Activated T-cell treated with anti-CD3 and anti-CD28 coated beads for 4 hours (primary cell): ENCODE measurements at places on chromosomes 2 and 18.

- no peak for DNase-seq
Measured at GRCh38 chr2:15010346-15010745, 377.8 kb downstream of the LRATD1 start.

DNA sequence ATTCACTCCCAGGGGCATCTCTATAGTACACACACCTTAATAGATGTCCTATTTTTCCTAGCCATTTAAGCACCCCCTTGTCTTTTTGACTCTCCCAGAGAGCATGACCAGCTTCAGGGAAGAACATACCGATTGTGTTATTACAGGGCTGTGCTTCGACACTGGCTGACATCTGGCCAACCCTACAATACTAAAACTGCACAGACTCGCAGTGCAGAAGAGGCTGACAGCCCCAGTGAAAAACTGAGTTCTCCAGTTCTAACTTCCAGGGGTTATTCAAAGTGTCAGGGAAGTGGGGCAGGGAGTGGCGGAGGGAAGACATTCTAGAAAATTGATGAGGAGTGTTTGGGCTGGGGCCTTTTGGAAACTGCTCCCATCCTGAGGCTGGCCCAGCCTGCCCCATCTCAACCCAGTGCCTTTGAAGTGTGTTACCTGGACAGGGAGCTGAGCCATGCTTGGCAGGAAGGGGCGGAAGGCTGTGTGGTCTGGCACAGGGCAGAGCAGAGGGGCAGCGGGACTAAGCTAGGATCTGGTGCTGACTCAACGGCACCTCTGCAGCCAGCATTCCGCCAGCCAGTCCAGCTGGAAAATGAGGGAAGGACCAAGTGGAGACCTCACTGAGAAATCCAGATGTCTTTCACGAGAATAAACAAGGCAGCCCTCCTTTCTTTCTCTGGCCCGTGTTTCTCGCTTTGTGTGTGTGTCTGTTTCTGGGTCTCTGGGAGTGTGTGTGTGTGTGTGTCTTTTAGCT lies 15.4 kb upstream of the IGFBP5 start:
- no peak for DNase-seq

DNA sequence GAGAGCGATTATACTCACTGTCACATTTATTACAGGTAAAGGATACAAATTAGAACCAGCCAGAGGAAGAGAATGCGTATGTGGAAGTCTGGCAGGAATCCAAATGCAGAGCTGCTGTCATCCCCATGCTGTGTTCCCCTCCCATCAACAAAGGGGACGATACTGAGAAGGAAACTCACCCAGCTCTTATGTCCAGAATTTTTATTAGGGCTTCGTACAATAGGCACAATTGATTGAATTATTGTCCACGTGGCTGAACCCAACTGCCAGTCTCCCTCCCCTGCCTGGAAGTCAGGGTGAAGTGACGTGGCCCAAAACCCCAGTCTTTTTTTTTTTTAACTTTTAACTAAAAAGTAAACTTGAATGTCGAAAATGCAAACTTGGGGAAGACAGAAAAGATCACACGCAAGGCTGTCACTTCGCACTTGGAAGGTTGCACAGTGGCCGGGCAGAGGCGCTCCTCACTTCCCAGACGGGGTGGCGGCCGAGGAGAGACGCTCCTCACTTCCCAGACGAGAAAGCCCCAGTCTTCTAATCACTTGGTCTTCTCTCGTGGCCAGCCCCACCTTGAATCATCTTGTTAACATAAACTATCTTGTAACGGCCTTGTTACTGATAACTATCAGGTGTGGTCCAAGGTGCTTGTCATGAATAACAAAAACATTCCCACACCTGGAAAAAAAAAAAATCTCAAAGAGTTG lies 40.0 kb upstream of the ITSN2 start:
- no peak for DNase-seq

- no peak for DNase-seq
Measured at GRCh38 chr2:75162259-75162658, 37.1 kb downstream of the TACR1 start.

DNA sequence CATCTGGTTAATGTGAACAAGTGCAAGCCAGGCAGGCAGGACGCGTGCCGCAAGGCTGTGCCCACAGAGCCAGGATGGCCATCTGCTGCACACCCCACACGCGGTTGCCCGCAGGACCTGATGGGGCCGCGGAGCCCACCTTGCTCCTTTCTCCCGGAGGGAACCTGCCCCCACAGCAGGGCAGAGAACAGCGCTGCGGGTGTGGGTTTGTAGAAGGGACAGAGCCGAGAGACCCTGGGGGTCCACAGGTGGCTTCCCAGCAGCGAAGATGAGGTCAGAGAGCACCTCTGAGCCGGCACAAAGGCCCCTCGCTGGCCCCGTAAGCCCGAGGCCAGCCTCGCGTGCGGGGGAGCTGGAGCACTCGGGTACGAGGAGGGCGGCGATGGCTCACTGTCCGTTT lies 460.8 kb upstream of the SALL3 start:
- DNase-seq = no peak

GRCh38 chr2:198408171-198408570 lies 603.8 kb downstream of the PLCL1 start:
- DNase-seq = no peak

DNA sequence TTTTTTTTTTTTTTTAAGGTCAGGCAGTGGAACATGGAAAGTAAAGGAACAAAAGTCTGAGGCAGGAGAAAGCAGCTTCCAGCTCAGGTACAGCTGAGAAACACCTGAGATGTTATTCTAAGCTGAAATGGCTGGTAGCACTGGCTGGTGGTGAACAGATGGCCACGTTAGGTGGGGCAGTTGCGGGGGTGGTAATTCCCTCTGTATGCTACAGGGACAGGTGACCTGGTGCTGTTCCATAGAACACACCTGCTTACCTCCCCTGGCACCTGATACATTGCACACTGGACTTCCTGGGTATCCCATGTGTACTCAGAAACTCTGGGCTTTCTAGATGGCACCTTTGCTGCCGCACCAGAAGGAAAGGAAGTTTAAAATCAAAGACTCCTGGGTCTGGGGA lies 333.3 kb downstream of the SLC8A1 start:
- no peak for DNase-seq

- DNase-seq = no peak
Measured at GRCh38 chr18:36378205-36378604, 80.7 kb downstream of the FHOD3 start.

- no peak for DNase-seq
Measured at GRCh38 chr18:59689756-59690155, 7.5 kb downstream of the CCBE1 start.

- no peak for DNase-seq
Measured at GRCh38 chr2:24918326-24919036, 1.6 kb downstream of the ADCY3 start.

- no peak for DNase-seq
Measured at GRCh38 chr2:48851161-48851560, 95.6 kb upstream of the LHCGR start.

DNA sequence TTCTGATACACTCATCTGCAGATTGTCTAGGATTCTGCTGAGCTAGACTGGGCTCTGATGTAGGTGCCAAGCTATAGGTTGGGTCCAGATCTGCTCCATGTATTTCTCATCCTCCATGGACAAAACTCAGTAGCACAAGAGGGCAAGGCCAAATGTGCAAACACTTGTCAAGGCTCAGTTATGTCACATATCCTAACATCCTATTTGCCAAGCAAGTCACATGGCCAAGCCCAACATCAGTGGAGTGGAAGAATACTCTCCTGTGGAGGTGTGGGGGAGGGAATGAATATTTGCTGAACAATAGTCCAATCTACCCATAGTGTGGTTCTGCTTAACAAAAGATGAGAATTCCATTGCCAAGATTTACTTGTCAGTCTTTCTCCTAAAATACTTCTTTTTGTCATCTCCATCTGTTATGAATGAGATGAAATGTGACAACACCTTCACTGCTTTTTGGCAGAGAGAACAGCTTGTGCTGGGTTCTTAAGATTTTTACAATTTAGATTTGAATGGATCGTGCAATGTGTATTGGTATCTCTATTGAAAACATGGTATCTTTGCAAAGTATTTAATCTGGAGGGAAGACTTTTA lies 89.9 kb downstream of the OXER1 start:
- DNase-seq = no peak

GRCh38 chr2:56130463-56131070 lies 53.2 kb upstream of the CCDC85A start:
- DNase-seq = no peak

DNA sequence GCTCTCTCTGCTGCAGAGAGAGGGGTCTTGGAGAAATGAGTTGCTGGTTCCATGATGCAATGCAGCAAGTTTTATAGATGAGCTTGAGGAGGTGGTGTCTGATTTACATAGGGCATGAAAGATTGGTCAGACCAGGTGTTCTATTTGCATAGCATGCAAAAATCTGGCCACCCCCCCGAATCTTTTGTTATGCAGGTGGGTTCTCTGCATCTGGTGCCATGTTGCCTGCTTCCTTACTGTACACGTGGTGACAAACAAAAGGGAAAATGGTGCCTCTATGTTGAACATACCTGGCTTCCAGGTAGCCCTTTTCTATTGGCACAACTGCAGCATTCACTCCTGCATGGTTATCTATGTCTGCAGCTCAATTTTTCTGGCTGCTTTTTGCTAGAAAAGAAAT lies 169.4 kb downstream of the GALNT1 start:
- no peak for DNase-seq

DNA sequence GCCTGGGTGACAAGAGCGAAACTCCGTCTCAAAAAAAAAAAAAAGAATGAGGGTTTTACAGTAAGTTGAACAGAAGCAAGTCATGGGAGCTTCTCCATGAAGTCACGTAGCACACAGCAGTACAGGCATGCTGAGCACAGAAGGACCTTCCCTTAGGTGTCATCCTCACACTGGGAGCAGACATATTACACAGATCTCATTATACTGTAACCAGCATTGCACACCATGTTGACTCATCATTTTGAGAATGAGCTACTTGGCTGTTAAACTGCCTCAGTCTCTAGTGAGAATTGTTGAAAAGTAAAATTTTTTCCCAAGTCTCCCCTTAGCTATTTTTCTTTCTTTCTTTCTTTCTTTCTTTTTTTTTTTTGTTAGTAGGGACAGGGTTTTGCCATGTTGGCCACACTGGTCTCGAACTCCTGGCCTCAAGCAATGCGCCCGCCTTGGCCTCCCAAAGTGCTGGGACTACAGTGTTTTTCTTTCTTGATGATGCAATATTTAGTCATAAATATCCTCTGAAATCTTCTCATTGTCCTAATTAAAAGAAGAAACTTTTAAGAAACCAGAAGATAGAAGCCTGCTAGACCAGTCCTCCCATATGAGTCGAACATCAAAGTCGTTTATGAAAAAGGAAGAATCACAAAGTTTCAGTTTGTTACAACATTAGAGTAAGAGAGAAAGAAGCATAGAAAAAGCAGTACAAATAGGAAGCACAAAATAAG lies 37.9 kb upstream of the PPP1CB start:
- DNase-seq = no peak

DNA sequence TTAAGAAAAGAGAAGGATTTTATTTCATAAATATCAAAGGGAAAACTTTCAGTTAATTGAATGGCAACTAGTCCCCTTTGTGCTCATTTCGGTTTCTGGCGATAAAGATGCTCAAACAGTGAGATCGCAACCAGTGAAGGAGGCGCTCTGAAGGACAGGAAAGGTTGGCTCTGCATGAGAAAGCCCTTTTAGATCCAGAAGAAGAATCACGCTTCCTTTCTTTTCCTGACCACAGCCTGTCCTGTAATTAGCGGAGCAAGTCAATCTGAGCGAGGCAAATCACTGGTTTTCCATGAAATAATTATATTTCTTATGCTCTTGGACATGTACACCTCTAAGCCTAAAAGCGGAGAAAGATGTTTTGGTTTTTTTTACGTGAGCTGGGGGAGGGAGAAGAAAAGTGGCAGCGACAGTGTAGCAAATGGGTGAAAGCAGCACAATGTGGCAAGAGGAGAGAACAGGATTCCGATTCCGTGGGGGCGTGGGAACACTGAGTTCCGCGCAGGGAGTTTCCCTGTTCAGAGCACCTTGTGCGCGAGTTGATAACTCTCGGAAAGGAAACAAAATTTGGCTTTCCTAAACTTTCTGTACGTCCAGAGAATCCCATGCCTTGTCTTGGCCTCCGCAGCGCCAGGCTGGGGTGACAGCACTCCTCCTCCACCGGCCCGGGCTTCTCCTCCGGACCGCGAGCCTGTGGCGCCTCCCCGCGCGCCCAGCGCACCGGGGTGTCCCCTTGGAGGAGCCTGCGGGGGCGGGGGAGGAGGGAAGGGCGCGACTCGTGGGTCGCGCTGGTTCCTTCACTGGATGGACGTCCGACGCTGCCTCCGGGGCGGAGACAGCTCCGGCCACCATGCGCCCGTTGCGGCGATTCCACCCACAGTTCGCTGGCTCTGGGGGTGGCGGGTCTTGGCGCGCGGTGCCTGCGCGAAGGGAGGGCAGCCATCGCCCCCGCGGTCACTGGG lies 620 bp upstream of the SLC9A2 start:
- peak; percentile 14 for DNase-seq

- no peak for DNase-seq
Measured at GRCh38 chr2:76204048-76204447, 493.3 kb upstream of the GCFC2 start.

GRCh38 chr2:37877457-37878315 lies 47.4 kb upstream of the RMDN2 start:
- peak; percentile 24 for DNase-seq

DNA sequence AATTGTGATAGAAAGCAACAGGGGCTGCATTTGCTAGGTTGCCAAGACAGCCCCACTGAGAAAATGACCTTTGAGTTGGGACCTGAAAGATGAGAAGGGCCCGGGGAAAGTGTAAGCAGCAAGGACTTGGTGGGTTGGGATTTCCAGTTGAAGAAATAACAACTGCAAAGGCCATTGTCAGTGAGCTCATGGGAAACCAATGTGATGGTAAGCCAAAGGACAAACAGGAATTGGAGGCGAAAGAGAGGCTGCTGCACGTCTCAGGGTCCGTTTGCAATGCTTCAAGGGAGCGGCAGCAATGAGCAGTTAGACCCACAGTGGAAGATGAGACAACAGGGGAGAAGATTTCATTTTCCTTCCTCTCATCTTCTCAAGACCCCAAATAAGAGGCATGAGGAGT lies 51.5 kb upstream of the RGPD4 start:
- DNase-seq = no peak

- no peak for DNase-seq
Measured at GRCh38 chr2:239496700-239497099, 95.9 kb upstream of the HDAC4 start.

- no peak for DNase-seq
Measured at GRCh38 chr2:46979571-46979979, 64.0 kb upstream of the MCFD2 start.

DNA sequence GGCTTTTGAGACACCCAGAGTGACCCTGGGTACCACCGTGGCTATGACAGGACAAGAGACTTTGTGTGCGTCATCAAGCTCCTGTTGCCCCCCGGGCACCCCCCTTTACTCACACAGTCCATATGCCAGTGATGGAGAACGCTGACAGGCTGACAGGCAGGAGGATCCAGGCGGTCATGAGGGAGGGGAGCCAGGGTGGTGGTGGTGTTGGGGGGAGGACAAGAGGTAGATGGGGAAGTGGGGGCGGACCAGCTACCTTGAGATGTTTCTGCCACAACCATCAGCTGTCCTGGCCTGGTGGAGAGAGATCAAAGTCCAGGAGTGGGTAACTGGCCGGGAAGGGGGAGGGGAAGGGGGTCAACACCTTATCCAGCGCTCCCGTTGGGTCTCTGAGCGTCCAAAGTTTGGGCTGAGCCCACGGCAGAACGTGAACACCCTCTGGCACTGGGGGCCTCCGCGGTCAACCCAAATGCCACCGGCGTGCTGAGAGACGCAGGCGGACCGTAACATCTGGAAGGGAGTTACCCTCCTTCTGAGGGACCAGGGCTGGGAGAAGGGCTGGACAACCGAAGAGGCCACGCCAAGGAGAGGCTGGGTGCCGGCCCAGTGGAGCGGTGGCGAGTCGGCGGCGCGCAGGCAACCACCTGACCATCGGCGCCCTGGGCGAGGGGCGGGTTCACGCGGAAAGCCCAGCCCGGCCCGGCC lies 575 bp downstream of the TMEM150A start:
- DNase-seq = no peak

GRCh38 chr2:84424152-84424551 lies 34.9 kb downstream of the SUCLG1 start:
- DNase-seq = no peak
